Occipital lobe (tissue), 3 donors: ENCODE measurements at places on chromosomes 1 and 21.
A peak's percentile ranks its signal among the peaks of the same experiment; 100 is the strongest.

DNA sequence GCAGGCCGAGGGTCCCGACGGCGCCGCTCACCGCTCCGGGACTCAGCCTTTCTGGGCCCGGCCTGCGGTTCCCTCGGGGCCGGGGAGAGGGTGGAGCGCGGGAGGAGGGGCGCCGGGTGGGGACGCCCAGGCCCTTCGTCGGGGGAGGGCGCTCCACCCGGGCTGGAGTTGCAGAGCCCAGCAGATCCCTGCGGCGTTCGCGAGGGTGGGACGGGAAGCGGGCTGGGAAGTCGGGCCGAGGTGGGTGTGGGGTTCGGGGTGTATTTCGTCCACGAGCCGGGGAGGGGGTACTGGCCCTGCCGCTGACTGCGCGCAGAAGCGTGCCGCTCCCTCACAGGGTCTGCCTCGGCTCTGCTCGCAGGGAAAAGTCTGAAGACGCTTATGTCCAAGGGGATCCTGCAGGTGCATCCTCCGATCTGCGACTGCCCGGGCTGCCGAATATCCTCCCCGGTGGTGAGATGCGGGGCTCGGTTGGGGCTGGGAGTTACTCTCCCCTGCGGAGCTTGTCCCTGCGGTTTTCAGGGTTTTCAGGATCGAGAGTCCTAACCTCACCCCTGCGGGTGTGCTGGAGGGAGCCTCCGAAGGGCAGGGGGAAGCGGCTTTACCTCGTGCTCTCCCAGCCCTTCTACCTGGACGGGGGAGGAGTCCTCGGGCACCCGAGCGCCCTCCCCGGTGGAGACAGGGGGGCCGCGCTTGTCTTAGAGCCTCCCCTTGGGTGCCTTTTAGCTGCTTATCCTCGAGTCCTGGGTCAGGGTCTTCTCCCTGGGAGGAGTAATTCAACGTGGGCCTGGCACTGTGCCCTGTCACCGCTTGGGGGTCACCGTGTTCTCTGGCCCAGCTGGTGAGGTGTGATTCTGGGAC lies 2.1 kb downstream of the SAMD11 start:
- no peak for DNase-seq

DNA sequence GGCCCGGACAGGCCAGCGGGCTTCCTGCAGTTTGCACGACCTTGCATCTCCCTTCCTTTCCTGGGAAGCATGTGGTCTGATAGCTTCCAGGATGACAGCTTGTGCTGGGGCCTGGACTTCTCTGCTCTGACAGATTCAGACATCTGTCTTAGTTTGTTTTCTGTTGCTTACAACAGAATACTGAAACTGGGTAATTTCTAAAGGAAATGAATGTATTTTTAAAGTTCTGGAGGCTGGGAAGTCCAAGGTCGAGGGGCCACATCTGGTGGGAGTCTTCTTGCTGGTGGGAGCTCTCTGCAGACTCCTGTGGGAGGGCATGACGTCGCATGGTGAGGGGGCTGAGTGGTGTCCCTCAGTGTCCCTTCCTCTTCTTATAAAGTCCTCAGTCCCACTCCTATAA lies 35.3 kb upstream of the TENT5B start:
- DNase-seq: no peak

DNA sequence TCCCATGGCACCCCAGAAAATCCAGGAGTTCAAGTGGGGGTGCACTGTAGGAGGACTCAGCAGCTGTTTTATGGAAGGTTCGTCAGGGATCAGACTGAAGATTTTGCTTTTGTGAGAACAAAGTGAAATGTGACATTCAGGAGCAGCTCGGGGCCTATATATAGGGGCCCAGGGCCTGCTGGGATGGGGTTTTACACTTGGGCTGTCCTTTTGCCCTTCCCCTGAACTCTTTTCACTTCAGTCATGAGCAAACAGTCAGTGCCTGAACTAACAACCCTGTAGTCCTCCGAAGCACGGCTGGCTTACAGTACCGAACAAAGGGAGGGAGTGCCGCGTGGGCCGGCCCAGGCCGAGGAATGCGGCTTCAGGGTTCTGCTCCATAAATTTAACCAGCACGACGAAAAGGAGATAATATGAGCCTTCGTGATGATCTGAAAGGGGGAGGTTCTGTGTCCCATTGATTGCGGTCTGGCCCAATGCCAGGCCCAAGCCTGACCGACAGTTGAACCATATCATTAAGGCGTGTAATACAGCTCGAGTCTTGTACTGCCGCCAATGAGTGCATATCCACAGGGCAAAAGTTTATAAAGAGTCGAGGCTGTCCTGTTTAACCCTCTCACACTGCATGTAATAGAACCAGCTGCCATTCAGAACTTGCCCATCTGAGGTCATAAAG lies 139.9 kb downstream of the DHRS3 start:
- no peak for DNase-seq

DNA sequence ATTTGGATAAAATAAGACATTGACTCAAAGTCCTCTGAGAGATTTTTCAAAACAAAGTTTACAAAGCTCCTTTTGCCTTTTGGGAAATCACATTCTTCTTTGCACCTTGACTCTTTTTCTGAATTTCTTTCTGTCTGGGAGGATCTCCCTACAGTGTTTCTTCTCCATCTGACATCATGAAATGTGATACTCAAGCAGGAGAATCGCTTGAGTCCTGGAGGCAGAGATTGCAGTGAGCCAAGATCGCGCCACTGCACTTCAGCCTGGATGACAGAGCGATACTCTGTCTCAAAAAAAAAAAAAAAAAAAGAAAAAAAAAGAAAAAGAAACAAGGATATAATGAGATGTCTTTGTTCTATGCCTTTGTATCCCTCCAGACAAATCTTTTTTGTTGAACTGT lies 13.3 kb upstream of the GRIK1 start:
- DNase-seq: no peak

GRCh38 chr1:105793536-105794146 lies 1262.8 kb upstream of the PRMT6 start:
- DNase-seq: peak; percentile 7

DNA sequence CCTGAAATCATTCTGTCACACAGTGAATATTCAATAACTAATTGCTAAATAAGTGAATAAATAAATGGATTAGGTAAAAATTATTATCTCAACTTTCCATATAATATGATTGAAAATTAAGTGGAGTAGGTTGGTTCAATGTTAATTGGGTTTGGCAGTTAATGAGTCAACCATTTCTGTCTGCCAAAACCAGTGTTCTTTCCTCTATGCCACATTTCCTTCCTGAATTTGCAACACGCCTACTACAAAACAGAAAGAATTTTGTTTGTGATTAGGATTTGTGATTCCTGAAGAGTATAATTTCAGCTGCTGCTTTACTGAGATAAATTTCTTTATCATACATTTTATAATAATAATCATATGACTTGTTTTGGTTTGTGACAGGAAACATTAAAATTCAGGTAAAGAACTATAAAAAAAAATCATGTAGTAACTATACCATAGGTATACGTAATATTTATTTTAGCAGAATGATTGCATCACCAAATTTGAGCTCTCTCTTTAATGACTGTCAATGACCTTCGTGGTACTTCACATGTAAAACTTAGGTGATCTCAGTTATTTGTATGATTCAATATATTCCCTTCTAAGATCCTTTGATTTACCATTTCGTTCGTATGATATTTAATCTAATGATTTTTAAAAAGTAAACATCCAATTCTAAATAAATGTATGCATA lies 241.3 kb downstream of the KCNT2 start:
- DNase-seq: no peak

- no peak for DNase-seq
Measured at GRCh38 chr21:25402134-25402961, 204.9 kb downstream of the MRPL39 start.

GRCh38 chr1:92968138-92969032 lies 7.1 kb upstream of the DIPK1A start:
- no peak for DNase-seq

GRCh38 chr1:98327220-98327861 lies 334.2 kb upstream of the SNX7 start:
- DNase-seq: no peak

GRCh38 chr1:205689479-205689878 lies 9.2 kb upstream of the SLC45A3 start:
- DNase-seq: no peak

DNA sequence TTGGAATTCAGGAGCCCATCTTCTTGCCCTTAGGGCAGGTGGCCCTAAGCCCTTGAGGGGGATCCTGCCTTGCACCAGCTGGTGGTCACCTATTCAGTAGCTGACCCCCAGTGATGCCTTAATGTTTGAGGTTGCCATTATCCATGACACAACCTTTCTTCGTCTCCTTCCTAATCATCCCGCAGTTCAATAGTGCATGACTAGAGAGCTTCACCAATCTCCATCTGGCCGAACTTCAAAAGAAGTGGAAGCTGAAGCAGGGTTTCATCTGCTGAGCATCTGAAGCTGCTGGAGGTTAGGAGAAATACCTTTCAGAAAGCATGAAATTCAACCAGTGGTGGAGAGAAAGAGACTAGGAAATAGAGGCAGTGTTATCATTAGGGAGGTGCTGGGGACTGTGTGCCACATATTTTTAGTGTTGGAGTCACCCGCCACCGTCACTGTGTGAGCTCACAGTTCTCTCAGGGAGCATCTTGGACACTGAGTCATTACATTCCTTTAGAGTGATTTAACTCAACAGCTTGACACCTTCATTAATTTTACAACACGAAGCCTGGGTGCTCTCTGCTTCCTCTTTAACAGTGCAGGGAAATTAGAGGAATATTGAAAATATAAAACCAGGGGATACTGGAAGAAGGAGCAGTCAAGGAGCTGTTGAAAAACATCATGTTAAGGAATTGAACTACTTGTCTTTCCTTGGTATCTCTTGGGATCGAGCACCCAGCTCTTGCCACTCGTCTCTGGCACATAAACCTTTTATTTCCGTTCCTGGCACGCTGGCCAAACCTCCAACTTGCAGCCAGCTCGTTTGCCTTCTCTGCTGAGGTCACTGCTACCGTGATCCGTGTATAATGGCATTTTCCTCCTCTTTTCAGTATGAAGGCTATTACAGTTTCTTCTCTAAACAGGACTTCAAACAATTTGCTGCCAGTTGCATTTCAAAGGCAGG lies 53.6 kb downstream of the PEX14 start:
- no peak for DNase-seq

GRCh38 chr1:228072658-228073043 lies 9.9 kb upstream of the ARF1 start:
- no peak for DNase-seq

DNA sequence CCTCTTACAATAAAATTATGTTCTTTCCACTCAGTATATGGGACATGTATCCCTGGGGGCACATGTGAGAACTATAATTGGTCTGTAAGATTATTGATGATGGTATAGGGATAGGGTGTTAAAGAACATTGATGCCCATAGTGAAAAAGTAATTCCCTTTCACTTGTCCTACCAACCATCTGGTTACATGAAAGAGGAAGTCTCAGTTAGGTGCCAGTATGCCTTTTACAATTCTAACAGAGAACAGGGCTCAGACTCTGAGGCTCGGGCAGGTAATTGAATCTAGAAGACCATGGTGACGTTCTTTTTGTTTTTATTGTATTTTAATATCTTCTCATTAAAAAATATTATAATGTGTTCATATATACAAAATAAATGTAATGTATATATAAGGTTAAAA lies 113.6 kb downstream of the FGGY start:
- DNase-seq: no peak

- DNase-seq: no peak
Measured at GRCh38 chr1:202802998-202803932, 5.0 kb downstream of the KDM5B start.

GRCh38 chr1:157193219-157193618 lies 55.0 kb upstream of the ETV3 start:
- DNase-seq: no peak

GRCh38 chr1:15402809-15403450 lies 6.8 kb upstream of the EFHD2 start:
- DNase-seq: no peak

- no peak for DNase-seq
Measured at GRCh38 chr1:145999321-146000024, 3.1 kb upstream of the TXNIP start.

DNA sequence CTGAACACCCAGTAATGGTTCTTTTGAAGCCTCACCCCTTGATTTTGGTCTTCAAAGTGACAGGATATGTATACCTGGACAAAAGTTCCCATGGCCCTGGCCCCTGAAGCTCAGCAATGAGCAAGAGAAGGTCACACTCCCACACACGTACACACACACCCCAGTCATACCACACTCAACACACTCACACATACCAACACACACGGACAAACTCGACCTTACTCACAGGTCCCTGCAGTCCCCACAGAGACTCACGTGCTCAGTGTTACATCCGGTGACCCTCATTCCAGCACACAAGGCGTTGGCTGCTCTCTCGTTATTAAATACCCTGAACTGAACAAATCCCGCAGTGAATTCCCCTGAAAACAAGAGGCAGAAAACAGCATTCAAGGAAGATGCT lies 5.9 kb downstream of the ITLN1 start:
- DNase-seq: no peak

- DNase-seq: no peak
Measured at GRCh38 chr1:224726441-224727182, 110.5 kb downstream of the CNIH3 start.

DNA sequence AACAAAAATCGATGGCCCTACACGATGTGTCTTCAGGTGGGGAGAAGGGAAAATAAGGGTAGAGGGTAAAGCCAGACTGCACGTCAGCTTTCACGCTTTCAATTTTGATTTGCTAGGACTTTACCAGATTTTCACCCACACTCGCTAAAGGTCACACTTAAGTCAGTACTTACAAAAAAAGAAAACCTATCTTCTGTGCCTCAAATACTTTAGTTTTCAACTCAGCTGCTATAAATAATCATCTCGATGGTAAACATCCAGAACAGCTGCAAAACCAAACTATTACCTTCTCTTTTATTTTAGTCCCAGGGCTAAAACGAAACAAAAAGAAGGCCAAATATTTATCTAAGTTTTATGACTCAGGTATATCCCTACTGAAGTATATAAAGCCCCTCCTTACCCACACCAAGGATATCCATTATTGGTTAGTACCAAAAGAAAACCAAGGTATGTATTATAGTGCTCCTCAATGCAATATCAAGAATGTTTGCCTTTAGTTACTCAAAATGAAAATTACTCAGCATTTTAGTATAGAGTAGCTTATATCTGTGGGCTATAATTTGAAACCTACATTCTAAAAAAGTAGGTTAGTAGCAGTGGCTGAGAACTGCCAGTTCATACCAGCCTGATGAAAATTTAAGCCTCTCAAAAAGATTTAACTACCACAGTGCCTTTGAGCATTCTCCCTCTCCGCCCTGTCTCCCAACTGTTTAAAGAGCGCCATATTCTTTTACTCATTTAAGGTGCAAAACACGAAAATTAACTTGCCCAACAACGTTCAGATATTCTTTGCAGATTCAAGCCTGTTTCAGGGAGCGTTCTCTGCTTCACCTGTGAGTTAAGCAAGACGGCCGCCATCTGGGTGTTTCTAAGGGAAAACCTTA lies 1.5 kb downstream of the CSDE1 start:
- DNase-seq: no peak
